ENCODE measurements at places on chromosomes 2 and 18.

GRCh38 chr18:58886864-58887612 is 22.4 kb downstream of the ZNF532 start:
- DNase-seq, result no peak

DNA sequence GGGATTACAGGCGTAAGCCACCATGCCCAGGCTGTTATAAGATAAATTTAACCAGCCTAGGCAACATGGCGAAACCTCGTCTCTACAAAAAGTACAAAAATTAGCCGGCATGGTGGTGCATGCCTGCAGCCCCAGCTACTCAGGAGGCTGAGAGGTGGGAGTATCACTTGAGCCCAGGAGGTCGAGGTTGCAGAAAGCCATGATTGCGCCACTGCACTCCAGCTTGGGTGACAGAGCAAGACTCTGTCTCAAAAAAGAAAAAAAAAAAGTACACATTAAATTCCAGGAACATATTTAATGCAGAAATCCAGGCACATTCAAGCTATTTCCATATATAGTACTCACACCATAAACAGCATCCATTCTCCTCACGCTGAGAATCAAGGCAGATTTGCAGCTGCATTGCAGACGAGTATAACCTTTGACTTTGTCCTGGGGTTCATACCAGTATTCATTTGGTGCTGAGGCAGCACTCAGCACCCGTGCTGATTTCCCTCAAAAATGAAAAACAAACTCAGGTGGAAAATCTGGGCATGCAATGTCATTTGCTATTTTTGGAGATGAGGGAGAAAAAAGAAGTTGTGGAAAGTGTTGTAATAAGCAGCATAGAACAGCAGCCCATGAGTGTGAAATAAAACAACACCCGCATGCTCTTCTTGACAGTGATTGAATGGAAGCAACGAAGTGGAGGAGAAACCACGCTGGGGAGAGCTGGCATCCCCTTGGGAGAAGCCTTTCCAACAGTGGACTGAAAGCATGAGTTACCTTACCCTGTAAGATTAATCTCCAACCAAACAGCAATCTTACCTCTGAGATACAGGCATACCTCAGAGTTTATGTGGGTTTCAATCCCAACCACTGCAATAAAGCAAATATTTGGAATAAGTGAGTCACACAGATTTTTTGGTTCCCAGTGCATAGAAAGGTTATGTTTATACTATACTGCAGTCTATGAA is 46.8 kb upstream of the ANXA4 start:
- DNase-seq, result no peak

- DNase-seq, result no peak
These were observed 16.0 kb upstream of the MARCHF4 start for GRCh38 chr2:216388046-216388884.

GRCh38 chr18:31710826-31711225 is 26.4 kb upstream of the B4GALT6 start:
- no peak for DNase-seq

- DNase-seq, result no peak
These were observed 192.8 kb downstream of the DNER start for GRCh38 chr2:229521576-229521975.
